ENCODE measurements at places on chromosomes 16 and 17.
A peak's percentile ranks its signal among the peaks of the same experiment; 100 is the strongest.

DNA sequence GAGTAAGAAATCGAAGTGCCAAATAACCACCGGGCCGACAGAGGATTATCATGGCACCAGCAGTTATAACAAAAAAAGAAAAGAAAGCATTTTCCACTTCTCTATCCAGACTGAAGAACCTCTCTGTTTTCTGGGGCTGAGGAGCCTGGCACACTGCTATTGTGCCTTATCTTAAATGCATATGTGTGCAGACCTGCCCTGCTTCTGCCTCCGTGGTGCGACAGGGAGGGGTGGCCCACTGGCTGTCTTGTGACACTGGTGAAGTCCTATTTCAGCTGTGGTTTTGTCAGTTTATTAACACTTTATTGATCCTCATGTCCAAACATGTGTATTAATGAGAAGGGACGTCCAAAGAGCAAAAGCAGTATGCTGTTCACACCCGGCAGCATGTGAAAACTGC, 55.4 kb downstream of the CDK5R1 start:
- DNase-seq = no peak

- DNase-seq = peak; percentile 77
These were observed 21.4 kb downstream of the ZC3H18 start for GRCh38 chr16:88591577-88592021.

DNA sequence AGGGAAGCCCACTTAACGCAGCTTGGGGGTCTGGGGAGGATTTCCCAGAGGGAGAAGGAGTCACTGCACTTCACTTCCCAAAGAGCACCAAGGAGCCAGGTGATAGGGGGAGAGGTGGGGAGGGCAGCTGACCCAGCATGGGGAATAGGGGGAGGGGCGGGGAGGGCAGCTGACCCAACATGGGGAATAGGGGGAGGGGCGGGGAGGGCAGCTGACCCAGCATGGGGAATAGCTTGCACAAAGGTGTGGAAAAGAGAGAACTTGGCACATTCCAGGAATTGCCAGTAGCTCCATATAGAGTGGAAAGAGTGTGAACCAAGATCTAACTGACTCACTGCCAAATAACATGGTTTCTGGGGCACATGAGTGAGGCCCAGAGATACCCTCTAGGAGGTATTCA, 110.3 kb downstream of the CCT6B start:
- DNase-seq = no peak

- DNase-seq = no peak
These were observed 364.9 kb upstream of the PMFBP1 start for GRCh38 chr16:72536723-72537435.

GRCh38 chr17:27356091-27356705, 62.3 kb downstream of the WSB1 start:
- DNase-seq = no peak

- DNase-seq = no peak
These were observed 80.8 kb downstream of the OMG start for GRCh38 chr17:31216031-31216751.

GRCh38 chr16:73951481-73951880, 345.1 kb upstream of the PSMD7 start:
- no peak for DNase-seq

- DNase-seq = no peak
These were observed 2.7 kb downstream of the WDR59 start for GRCh38 chr16:74982256-74982655.

DNA sequence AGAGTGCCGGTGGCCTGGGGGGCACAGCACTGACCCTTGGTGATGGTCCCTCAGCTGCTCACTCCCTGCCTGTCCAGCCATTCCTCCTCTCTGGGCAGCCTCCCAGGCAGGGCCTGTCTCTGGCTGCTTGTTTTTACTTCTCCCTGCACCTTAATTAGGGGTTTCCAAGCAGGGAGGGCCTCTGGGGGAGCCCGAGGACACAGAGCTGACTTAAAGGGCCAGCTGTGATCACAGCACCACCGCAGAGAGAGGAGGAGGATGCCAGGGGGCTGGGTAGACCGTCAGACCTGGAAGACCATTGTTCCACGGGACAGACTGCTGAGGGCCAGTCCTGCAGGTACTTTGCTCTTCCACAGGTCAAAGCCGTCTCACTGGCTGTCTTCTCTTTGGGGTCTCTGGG, 1.2 kb upstream of the DPH1 start:
- DNase-seq = no peak

GRCh38 chr17:81251094-81251708, 12.1 kb downstream of the NDUFAF8 start:
- DNase-seq = no peak

DNA sequence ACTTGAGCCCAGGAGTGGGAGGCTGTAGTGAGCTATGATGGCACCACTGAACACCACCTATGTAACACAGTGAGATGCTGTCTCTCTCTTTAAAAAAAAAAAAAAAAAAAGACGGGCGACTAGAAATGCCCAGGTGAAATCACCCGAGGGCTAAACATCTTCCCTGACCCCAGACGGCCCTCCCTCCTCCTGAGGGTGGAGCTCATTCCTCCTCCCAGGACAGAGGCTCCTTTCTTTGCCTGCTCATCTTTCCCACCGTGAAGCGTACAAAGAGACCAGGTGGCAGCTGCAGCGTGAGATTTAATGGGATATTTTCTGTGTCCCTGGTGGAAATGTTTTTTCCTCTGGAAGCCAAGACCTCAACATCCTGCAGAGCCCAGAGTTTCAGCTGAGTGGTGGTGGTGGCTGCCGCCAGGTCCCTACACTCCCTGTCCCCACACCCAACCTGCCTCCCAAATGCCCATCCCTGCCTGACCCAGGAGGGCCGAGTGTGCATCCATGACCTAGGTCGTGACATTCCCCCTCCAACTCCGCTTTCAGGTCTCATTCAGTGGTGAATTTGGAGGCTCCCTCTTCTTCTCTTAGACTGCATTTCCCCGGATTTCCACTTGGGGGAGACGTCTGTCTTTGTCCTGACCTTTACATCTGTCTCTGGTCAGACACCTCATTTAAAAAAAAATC, 14.4 kb upstream of the GPRC5B start:
- peak; percentile 70 for DNase-seq

DNA sequence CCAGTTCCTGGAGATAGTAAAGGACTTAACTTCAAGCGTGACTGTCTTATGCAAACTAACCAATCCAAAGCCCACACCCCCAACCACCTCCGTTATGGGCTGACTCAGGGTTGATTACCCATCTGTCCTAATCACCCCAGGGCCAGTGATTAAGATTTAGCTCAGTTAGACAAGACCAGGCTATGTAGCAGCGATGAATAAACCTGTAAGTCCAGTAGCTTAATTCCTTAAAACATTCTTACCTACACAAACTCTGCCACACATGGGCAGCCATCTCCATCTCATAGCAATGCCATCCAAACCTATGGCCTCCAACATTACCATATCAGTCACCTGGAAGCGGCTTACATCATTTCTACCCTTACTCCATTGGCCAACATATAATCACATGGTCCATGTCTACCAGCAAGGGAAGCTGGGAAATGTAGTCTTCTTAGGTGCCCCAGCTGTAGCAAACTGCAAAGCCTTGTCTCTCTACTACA, 266.7 kb downstream of the SHISA9 start:
- DNase-seq = no peak

DNA sequence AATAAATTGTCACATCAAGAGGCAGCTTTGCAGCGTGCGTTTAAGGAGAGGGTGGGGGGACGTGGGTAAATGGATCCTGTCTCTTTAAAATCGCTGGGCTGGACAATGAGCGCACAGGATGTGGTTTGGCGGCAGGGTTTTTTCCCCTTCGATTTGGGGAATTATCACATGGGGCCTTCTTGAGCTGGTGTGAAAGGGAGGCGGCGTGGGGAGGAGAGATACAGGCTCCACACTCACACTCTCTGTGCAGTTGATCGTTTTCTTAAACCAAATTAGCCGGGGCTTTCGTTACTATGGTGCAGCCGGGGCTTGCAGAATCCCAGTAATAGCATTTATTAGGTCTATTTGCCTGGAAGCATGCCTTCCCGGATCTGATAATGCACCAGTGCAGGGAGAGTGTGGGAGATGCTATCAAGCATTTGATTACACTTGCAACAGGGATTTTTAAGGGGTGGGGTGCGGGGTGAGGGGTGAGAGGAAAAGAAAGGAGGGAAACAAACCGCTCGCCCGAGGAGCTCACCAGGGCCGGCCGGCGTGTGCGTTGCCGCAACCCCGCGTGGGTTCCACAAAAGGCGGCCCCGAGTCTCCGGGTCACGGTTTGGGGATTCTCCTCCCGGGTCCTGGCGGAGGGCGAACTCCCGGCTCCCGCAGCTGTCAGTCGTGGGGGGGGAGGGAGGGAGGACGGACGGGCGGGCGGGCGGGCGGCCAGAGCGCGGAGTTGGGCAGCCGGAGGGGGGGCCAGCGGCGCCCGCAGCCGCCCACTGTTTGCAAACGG, 58.8 kb upstream of the GSE1 start:
- DNase-seq = peak; percentile 59

GRCh38 chr16:48491517-48491916, 106.3 kb upstream of the SIAH1 start:
- no peak for DNase-seq

- DNase-seq = peak; percentile 41
These were observed 18.4 kb upstream of the CAPN15 start for GRCh38 chr16:508884-509736.

DNA sequence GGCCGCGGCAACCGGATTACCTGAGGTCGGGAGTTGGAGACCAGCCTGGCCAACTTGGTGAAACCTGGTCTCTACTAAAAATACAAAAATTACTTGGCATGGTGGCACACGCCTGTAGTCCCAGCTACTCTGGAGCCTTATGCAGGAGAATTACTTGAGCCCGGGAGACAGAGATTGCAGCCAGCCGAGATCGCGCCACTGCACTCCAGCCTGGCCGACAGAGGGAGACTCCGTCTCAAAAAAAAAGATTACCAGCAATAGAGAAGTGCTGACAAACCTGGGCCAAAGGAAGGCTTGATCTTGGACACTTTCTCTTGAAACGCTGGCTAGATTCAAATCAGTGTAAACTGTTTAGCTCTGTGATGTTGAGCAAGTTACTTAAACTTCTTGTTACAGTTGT, 4.3 kb downstream of the MT1H start:
- DNase-seq = peak; percentile 68

DNA sequence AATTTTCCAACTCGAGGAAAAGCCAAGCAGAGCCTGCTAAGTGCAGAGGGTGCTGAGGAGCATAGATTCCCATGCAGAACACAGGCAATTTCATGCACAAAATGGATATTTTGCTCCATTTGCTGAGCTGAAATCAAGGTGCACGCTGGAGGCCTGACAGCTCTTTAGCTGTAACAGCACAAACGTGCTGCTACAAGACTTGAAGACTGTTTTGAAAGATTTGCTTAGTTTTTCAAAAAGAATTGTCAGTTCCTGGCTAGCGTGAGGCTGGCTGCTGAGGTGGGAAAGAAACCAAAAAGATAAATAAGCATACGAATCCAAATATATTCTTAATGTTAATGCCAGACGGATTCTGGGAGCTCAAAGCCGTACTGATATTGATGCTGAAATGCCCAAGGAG, 309.0 kb upstream of the MAF start:
- no peak for DNase-seq

DNA sequence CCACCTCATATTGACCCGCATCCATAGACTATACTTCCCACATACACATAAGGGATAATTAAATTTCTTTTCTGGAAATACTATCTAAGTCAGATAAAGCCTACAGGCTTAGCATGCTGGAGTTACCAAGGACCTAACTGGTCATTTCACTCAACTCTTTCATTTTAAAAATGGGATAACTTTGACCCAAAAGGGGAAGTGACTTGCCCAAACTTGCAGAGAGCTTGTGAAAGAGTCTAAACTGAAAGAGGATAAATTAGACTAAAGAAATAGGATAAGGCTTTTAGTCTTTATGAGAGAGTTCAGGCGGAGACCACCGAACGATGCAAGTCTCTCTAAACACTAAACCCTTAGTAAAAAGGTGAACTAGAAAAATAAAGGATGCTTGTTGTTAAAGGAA, 3.9 kb upstream of the KRT33A start:
- DNase-seq = no peak

- DNase-seq = peak; percentile 37
These were observed 1.3 kb downstream of the AKAP1 start for GRCh38 chr17:57086069-57086930.

GRCh38 chr16:85395207-85395912, 217.8 kb upstream of the GSE1 start:
- peak; percentile 68 for DNase-seq

- DNase-seq = peak; percentile 48
These were observed 727 bp downstream of the CORO7 start for GRCh38 chr16:4415538-4416199.

DNA sequence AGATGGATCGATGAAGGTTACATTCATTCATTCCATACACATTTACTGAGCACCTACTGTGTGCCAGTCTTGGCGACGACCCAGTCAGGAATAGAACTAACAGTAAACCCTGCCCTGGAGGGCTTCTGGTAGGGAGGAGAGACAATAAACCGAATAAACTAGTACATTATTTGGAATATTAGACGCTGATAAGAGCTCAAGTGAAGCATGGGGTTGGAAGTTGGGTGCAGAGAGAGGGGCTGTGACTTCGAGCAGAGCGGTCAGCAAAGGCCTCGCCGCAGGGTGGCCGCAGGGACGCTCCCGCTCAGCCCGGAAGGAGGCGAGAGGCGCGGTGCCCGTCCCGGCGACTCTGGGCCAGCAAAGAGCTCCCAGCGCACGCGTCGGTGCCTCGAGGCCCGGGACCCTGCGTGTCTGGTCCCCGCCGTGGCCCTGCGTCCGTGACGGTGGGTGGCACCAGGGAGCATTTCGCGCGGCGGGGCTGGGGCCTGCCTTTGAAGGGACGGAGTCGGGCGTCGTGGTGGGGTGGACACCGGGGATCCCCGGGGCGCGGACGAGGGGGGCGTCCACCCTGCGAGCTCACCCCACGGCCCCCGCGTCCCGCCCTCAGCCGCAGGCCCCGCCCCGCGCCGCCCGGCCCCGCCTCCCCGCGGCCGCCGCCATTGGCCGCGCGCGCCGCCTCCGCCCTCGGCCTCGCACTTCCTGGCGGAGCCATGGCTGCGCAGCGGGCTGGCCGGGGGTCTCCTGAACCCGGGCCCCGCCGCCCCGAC, at the start of gene KLHL36:
Gene KLHL36, plus strand, starts transcription at position 684 of the 767 bp plus-strand sequence. CDS start 2,357 bp downstream, outside the sequence.
- DNase-seq = peak; percentile 52

- no peak for DNase-seq
These were observed 2.6 kb upstream of the CCL22 start for GRCh38 chr16:57355898-57356414.

GRCh38 chr17:41264599-41264998, 579 bp upstream of the KRTAP9-6 start:
- no peak for DNase-seq

DNA sequence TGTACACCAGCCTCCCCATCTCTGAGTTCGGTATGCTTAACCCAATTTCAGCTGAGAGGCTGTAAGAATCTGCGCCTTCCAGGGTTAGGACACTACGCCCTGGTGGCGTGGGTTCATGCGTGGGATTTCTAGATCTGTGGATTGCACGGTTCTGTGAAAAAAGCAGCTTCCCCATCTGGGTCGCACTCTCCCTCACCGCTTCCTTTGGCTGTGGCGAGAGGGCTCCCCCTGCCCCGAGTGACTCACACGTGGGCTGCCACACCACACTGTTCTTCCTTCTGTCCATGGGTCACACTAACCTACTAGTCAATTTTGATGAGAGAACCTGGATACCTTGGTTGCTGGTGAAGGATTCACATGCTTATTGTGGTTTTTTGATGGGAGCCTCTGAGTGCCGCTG, 256.0 kb upstream of the MAF start:
- no peak for DNase-seq
